Temporal lobe (tissue), 4 donors: ENCODE measurements at places on chromosomes 3 and 15. TPM values are rescaled to one million over a fixed set of nuclear protein-coding genes. Genes with fewer than 3 reads are reported as not detected.

Gene CIB2
- total RNA-seq, result 23.6 TPM

Gene ALDH1A3
- total RNA-seq, result 3.9 TPM

Gene A4GNT
- total RNA-seq, result not detected

Gene BUB1B
- 3.0 TPM for total RNA-seq

Gene EIF4G1
- 107 TPM for total RNA-seq

Gene SKIL
- 68.6 TPM for total RNA-seq

Gene ST8SIA2
- 77.4 TPM for total RNA-seq

Gene HHATL
- not detected for total RNA-seq

Gene IQCF5
- total RNA-seq, result not detected

Gene KNG1
- total RNA-seq, result not detected

Gene C3orf62
- 7.4 TPM for total RNA-seq

Gene PARL
- 17.7 TPM for total RNA-seq

Gene SLC28A1
- total RNA-seq, result not detected

Gene CNTN6
- total RNA-seq, result 10.8 TPM

Gene MAP6D1
- 5.2 TPM for total RNA-seq

Gene SLC2A2
- not detected for total RNA-seq

Gene CNBP
- 144 TPM for total RNA-seq

Gene GPR149
- 1.7 TPM for total RNA-seq

Gene TMEM115
- total RNA-seq, result 11.6 TPM

Gene NAA50
- total RNA-seq, result 47.7 TPM

Gene DUOXA2
- total RNA-seq, result not detected

Gene CCR3
- total RNA-seq, result not detected

Gene SOX14
- total RNA-seq, result not detected

Gene SLC15A2
- total RNA-seq, result 9.3 TPM

Gene TATDN2
- total RNA-seq, result 25.8 TPM

Gene HYAL3
- 4.9 TPM for total RNA-seq

Gene MAP3K13
- total RNA-seq, result 42.0 TPM

Gene ZBED2
- not detected for total RNA-seq
